CD4-positive, alpha-beta T cell treated with Interleukin-15 for 4 hours (primary cell): ENCODE measurements at places on chromosomes 6 and 20.

GRCh38 chr6:110999634-111000270, 17.9 kb downstream of the RPF2 start:
- peak; percentile 30 for DNase-seq

DNA sequence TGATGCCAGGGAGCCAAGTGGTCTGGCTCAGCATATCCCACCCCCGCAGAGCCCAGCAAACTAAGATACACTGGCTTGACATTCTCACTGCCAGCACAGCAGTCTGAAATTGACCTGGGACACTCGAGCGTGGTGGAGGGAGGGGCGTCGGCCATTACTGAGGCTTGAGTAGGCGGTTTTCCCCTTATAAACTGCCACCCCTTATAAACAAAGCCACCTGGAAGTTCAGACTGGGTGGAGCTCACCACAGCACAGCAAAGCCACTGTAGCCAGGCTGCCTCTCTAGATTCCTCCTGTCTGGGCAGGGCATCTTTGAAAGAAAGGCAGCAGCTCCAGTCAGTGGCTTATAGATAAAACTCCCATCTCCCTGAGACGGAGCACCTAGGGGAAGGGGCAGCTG, 19.4 kb downstream of the TINAG start:
- no peak for DNase-seq

- no peak for DNase-seq
These were observed 22.8 kb upstream of the PTPN1 start for GRCh38 chr20:50487397-50487796.

- DNase-seq: no peak
These were observed 178.6 kb downstream of the CDH26 start for GRCh38 chr20:60136645-60137401.

DNA sequence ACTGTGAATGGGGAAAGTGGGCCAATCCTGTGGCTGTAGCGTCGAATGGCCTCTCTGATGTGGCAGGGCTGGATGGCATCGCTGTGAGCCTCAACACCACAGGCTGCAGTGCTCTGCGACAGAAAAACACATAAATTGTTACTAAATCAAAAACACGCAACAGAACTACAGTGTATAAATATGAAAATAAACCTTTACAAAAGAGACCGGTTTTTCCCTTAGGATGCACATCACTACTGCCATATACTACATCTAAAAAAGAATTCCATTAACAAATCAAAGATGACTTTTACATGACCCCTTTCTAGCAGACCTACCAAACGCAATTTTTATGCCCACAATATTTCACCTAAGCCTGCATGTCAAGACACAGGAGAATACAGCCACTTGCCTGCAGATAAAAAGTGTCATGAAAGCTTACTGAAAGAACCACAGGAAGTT, 395.5 kb upstream of the RUNX2 start:
- peak; percentile 39 for DNase-seq

GRCh38 chr6:73471686-73472290, 10.3 kb downstream of the MTO1 start:
- no peak for DNase-seq

DNA sequence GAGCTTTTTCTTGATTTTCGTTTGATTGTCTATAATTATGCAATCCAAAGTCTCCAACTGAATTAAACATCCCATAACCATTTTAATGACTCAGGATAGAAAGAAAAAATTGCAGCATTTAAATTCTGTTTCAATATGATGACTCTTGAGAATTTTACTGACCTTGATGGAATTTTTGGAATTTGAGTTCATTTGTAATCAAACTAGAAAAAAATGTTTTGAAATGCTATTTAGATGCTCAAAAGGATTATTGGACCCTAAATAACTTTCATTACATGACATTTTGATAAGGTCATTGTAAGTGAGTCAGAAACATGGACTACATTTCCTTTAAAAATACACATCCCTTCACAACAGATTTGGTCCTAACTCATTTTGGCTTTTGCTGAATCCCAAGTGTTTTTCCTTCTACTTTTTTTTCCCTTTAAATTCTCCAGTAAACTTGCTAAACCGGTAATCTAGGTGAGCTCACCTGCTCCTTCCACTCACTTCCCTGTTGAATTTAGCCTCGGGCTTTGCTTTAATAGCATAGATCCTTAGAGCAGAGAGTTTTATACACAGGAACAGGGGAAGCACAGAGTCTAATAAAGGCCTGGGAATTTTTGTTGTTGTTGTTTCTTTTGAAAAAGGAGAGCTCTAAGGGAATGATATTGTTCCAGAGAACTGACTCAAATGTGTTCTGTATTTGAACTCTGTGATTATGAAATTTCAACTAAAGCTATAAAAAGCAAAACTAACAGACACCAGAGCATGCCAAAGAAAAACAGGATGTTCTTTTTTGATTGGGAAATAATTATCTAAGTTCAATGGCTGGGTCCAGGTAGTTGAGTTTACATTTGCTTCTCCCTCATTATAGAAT, 1088.2 kb upstream of the CITED2 start:
- DNase-seq: no peak

DNA sequence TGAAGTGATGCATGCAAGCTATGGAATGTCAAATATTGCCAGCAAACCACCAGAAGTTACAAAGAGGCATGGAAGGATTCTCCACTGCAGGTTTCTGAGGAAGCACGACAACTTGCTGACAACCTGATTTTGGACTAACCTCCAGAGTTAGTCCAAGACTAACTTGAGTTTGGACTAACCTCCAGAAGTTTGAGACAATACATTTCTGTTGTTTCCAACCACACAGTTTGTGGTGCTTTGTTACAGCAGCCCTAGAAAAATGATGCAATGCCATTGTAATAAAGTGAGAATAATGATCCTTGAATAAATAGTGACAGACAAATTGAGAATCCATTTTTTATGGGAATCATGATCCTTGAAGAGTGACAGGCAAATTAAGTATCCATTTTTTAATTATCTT, 169.9 kb upstream of the HDDC2 start:
- DNase-seq: no peak

DNA sequence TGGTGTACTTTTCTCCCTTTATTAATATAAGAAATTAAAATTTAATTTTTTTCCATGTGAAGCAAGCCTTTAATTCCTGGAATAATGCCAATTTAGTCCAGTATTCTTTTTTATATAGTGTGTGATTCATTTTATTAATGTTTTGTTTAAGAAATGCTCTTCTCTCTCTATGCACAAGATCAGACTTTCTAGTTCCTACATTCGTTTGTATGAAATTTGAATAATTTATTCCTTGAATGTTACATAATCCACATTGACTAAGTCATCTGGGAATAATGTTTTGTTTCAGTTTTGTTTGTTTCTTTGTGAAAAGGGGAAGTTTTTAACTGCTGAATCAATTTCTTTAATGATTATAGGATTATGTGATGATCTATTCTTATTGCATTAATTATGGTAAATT, 181.4 kb upstream of the ID4 start:
- DNase-seq: no peak

- no peak for DNase-seq
These were observed 84.0 kb downstream of the HFE start for GRCh38 chr6:26170951-26171841.

- no peak for DNase-seq
These were observed 916.5 kb downstream of the QKI start for GRCh38 chr6:164331026-164331425.

DNA sequence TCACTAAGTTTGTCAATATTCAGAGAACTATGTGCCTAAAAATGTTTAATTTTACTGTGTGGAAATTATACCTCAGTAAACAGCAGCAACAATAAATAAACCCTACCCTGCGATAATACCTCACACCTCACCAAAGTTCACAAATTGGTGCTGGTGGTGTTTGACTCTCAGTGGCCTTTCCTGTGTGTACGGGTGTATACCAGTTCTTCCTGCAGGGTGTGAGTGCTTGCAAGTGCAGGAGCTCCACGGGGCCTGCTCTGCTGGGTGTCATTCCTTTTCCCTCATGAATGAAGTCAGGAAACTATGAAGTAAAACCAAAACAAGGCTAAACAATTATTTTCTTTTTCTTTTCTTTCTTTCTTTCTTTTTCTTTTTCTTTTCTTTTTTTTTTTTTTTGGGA, 4.1 kb upstream of the ENPP5 start:
- peak; percentile 9 for DNase-seq

DNA sequence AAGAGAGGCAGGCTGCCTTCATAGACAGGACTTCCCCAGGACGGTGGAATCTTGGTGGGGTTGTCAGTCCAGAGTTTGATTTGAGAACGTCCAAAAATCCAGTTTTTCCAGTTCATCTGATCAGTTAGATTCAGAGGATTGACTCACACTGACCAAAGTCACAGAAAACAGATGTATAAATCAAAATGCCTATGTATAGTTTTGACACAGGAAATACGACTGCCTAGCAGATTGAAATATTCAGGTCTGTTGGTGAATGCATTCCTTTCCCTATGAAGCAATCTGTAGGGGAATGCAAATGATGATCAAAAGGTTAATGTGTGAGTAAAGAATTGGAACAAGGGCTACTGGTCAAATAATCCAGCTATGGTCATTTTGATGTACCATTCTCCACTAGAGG, 29.7 kb upstream of the GFOD1 start:
- no peak for DNase-seq

GRCh38 chr6:106411643-106412200, 51.2 kb downstream of the CRYBG1 start:
- DNase-seq: no peak

GRCh38 chr6:144283646-144284477, 1.3 kb upstream of the UTRN start:
- no peak for DNase-seq

GRCh38 chr20:5171064-5171789, 44.4 kb downstream of the CDS2 start:
- DNase-seq: no peak

- no peak for DNase-seq
These were observed 135.1 kb downstream of the AGPAT4 start for GRCh38 chr6:161138543-161139303.

DNA sequence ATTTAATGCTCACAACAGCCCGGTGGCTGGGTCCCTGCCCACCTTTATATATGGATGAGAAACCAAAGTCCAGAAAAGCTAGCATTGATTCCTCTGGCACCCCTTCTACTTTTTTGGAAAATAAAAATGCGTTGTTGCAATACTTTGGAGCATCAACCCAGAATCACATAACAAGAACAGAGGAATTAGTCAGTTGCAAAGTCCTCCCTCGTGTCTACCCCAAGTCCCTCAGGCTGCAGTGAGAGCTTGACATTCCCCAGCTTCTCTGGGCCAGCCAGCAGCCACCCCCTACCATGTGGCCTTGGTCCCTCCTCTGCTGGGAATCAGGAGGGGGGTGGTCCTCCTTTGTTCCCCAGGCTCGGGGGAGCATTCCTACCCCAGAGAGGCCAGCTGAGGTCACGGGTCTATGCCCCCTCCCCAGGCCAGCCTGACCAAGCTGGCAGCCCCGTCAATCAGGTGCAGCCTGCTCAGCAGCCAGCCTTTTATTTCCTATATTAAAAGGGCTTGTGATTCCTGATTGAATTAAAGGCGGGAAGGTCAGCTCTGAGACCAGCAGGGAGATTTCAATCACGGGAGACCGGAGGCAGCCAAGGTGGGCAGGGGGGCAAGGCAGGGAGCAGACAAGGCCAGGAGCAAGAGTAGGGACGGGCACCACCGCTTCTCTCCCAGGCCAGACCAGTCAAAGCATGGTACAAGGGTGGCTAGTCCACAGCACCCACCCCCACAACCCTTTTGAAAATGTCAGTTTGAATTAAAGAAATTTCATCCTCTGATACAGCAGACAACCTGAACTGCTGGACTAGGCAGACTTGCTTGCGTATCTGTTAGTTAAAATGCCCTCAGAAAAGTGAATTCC, 158.9 kb downstream of the MRPL14 start:
- no peak for DNase-seq

GRCh38 chr6:100246206-100246605, 218.5 kb downstream of the SIM1 start:
- no peak for DNase-seq

DNA sequence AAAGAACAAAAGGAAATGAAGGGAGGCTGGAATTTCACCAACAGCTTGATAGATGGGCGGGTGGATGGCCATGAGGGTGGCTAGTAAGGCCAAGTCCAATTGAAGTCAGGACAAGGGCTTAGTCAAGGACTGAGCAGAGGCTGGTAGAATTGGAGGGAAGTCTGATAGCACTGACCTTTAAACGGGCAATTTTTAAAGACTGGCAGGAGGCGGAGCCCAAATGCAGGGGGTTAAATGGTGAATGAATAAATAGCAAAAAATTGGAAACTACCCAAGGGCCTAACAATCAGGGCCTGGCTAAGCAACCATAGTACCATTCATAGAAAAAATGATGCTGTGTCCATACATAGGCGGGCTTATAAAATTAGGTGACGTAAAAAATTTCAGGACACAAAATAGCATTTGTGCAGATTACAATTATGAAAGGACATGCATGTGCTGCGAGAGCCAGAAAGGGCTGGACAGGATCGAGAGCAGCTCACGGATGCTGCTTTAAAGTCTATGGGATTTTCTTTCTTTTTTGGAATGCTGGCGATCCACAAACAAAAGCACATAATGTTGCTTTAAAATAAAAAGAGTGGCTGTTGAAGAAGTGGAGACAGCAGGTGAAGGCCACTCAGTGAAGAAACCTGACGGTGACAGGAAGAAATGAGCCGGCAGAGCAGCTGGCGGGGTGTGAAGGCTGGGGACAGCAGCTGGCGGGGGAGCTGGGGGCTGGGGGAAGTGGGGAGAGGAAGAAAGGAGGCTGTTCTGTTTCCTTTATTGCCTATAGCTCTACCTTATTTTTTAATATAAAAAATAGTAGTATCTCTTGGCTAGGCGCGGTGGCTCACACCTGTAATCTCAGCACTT, 42.8 kb upstream of the TAF8 start:
- peak; percentile 28 for DNase-seq

GRCh38 chr6:20705741-20706140, 171.5 kb downstream of the CDKAL1 start:
- DNase-seq: no peak

DNA sequence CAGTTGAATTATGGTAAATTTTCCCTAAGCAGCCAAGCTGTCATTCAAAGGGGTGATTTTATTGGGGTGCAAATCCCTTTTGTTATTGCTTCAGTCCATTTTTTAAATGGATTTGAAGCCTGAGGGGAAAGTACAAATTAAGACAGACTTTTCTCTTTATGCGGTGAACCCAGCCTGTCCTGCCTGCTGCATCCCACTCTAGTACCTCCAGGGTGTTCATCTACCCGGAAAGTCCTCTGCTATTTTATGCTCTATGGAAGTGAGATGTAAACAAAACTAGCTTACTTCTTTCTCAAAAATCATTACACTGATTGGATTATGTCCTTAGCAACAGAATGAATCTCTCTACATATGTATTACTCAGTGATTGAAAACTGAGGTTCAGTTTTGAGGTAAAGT, 1088.9 kb upstream of the CITED2 start:
- DNase-seq: no peak

GRCh38 chr20:18397030-18397429, 69.8 kb downstream of the DZANK1 start:
- DNase-seq: no peak
